ENCODE measurements at places on chromosomes 4 and X.

GRCh38 chr4:180234730-180235129, 2008.5 kb upstream of the TENM3 start:
- DNase-seq, result no peak

- DNase-seq, result no peak
These were observed 42.5 kb downstream of the LAMP2 start for GRCh38 chrX:120426599-120426998.

DNA sequence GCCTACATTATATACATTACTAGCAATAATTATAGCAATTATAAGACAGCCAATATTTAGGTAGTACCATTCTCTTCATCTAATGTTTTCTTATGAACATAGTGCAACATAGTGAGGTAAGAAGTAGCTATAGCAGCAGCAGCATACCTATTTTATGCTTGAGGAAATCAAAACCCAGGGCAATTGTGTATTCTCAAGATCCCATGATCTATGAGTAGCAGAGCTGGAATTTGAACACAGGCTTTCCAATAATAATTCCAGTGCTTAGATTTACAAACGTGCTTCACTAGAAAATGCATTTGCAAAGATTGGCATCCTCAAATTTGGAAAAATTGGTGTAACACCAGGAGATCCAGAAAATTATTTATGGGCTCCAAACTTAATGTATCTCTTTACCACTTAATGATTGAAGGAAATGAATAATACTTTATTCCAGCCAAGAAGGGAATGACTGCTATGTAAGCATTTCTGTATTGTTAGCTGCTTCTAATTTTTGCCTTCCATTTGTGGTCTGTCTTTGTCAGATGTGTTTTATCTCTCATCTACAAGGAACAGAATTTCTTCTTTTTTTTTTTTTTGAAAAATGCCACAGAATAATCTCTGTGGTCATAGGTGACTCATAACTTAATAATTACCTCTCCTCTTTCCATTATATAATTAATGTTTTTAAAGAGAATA, 451.1 kb downstream of the ARAP2 start:
- no peak for DNase-seq

- no peak for DNase-seq
These were observed 26.7 kb upstream of the TBC1D19 start for GRCh38 chr4:26557164-26557563.
